ENCODE measurements at places on chromosomes 13 and 19. TPM values are rescaled to one million over a fixed set of nuclear protein-coding genes. Genes with fewer than 3 reads are reported as not detected.

ZNF320 gene
- total RNA-seq: 2.7 TPM

KEAP1 gene
- 229 TPM for total RNA-seq

PDX1 gene
- total RNA-seq: not detected

DNA sequence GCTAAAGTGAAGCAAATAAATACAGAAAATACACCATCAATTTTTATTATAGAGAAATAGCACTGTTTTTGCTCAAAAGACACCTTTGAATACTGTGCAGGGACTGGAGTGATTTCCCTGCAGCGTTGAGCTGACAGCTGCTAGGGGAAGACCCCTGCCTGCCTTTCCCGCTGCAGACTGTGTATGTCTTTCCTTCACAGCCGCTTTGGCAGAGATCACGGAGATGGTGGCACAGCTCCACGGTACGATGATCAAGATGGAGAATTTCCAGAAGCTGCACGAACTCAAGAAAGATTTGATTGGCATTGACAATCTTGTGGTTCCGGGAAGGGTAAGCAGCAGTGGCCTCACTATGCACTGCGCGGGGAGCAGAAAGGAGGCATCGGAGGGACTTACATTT lies 141.5 kb downstream of the STK24 start:
- H3K27me3 ChIP-seq: no peaks in the 10 kb centered on the region
- no peak overlapping the region for H3K4me3 ChIP-seq
- H3K36me3 ChIP-seq: no peaks in the 10 kb centered on the region
- no peak for DNase-seq

DNA sequence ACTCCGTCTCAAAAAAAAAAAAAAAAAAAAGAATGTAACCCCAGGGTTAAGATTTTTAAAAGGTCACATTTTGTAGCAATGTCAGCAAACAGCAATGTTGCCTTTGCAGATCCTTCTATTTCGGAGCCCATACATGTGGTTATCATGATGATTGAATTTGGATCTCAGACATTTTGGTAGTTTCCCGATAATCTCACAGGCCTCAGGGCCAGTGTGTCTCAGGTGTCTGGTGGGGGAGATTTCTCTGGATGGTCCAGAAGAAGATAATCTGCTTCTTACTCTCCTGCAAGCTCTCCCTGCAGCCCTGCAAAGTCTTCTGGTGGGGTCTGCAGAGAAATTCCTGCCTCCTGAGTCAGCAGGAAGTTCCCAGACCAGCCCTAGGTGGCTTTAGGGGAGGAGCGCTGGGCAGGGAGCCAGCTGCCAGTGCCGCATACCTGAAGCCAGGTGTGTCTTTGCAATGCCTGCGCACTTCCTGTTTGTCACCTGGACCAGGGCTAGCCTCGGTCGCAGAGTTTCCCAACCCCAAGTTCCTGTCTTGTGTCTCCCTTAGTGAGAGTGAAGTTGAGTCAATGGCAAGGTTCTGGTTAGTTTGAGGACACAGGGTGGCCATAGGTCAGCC lies 1.4 kb downstream of the SH2D3A start:
- H3K4me3 ChIP-seq: no peak overlapping the region
- no peak for DNase-seq
- no peaks in the 10 kb centered on the region for H3K4me1 ChIP-seq
- no peak overlapping the region for H3K27ac ChIP-seq
- H3K36me3 ChIP-seq: no peaks in the 10 kb centered on the region

- H3K27ac ChIP-seq: no peak overlapping the region
- H3K4me3 ChIP-seq: no peak overlapping the region
- H3K4me1 ChIP-seq: peaks cover 6% of the 10 kb centered on the region
- no peaks in the 10 kb centered on the region for H3K36me3 ChIP-seq
- H3K27me3 ChIP-seq: no peaks in the 10 kb centered on the region
These were observed 49.4 kb downstream of the GAS6 start for GRCh38 chr13:113814435-113814821.

DNA sequence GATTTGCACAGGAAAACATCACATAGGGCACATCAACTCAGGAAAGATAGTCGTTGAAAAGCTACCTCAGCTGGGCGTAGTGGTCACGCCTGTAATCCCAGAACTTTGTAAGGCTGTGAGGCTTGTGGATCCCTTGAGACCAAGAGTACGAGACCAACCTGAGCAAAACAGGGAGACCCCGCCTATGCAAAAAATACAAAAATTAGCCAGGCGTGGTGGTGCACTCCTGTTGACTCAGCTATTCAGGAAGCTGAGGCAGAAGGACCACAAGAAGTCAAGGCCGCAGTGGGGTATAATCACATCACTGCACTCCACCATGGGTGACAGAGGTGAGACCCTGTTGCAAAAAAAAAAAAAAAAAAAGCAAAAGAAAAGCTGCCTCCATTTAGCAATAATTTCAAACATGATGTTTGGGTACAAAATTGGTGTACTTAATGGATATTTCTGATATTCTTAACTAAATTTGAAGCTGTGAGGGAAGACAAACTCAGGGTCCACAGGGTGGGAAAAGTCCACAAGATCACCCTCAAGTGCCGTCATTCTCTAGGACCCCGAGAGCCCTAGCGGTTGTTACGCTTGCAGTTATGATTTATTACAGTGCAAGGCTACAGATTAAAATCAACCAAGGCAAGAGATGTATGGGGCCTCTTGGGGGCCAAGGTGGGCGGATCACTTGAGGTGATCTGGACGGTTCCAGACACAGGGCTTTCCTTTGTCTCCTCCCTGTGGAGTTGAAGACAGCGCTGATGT lies 42.5 kb upstream of the LDLR start:
- no peak overlapping the region for H3K4me3 ChIP-seq
- DNase-seq: no peak
- no peaks in the 10 kb centered on the region for H3K36me3 ChIP-seq
- no peak overlapping the region for H3K27ac ChIP-seq

All from gastrocnemius medialis (tissue), 4 donors.